A549 treated with Hydrocortisone at 1 μM for 4 hours (cell line): ENCODE measurements at places on chromosomes 5 and 9. TPM values are rescaled to one million over a fixed set of nuclear protein-coding genes. Genes with fewer than 3 reads are reported as not detected.

Gene UGT3A2
- not detected in 5 replicates for total RNA-seq

Gene NRARP
- total RNA-seq = 2.5 to 5.1 TPM (median 3.9 TPM) in 5 replicates

Gene CDC20B
- 0.05 to 0.10 TPM (median 0.06 TPM) in 5 replicates for total RNA-seq

Gene LRRC70
- 0.08 to 0.22 TPM (median 0.15 TPM) in 3 of 5 replicates, not detected in the others for total RNA-seq

Gene QRFP
- total RNA-seq = not detected in 5 replicates

Gene HAVCR1
- 25.5 to 50.1 TPM (median 31.2 TPM) in 5 replicates for total RNA-seq

Gene SPAG8
- 0.27 to 0.49 TPM (median 0.35 TPM) in 5 replicates for total RNA-seq

Gene SLC6A7
- 0.02 TPM in 1 of 5 replicates, not detected in the others for total RNA-seq
